GM20000 (cell line): ENCODE measurements at places on chromosomes 12 and 14.

DNA sequence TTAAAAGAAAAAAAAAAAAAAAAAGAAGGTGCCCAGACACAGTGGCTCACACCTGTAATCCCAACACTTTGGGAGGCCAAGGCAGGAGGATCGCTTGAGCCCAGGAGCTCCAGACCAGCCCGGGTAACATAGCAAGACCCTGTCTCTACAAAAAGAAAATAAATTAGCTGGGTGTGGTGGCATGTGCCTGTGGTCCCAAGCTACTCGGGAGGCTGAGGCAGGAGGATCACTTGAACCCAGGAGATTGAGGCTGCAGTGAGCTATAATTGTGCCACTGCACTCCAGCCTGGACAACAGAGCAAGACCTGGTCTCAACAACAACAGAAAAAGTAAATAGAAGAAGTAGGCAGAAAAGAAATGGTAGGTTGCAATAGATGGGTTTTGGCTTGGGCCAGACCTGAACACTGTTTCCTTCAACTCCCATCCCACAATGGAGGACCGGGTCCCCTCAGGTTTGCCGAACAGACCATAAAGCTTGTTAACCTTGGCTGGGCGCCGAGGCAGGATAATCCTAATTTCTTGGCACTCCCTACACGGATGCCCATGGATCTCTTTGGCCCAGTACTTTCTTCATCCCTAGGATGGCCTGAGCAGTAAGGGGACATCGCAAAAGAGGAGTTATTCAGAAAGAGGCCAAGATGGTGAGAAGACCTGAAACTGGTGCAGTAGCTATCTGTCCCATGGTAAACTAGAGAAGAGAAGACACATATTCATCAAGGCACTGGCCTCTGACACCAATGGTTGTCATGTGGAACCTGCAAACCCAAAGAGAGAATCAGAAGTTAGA, 165.5 kb upstream of the CCND2 start:
- DNase-seq: no peak

DNA sequence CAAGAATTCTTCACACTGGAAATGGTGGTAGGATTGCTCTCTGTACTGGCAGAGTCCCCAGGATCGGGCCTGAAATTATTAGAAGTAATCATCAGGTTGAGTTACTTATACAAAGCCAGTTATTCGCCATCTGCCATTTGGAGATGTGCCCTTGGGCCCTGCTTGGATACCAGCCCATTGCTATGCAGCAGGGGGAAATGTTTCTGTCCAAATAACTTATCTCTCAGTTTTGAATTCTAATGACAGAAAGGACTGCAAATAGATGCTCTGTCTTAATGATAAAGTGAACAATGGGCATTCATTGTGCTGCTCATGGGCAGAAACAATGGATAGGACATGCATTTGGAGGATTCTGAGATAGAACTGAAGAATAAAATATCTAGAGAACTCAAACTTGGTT, 139.1 kb upstream of the PELI2 start:
- DNase-seq: no peak

DNA sequence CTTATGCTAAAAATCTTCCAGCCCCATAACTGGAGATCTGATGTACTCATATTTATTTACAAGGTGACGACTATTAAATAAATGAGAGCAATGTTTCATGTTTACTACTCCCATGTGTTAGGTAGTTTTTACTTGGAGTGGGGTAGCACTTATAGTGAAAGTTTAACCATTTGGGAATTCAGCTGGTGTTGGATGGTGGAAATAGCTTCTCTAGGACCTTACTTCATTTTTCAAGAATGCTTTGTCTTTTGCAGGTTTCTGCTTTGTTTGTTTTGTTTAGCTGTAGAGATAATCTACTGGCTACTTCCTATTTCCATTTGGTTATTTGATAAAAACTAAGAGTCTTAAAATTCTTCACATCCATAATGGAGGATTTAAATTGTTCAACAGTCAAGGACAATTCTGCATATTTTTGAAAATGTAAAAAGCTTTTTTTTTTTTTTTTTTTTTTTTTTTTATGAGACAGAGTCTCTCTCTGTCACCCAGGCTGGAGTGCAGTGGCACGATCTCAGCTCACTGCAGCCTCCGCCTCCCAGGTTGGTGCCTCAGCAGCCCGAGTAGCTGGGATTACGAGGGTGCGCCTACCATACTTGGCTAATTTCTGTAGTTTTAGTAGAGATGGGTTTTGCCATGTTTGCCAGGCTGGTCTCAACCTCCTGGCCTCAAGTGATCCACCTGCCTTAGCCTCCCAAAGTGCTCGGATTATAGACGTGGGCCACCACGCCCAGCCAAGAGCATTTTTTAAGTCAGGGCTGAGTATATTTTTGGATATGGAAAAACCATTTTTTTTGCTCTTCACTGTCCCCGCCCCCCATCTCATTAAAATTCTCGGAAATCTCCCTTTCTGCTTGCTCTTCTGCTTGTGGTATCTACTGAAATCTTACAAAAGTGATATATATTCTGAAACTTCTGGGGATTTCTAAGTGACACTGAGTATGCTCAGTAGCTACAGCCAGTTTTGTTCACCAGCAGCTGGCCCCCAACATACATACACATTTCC, 1.4 kb upstream of the ABCD2 start:
- DNase-seq: peak; percentile 37

DNA sequence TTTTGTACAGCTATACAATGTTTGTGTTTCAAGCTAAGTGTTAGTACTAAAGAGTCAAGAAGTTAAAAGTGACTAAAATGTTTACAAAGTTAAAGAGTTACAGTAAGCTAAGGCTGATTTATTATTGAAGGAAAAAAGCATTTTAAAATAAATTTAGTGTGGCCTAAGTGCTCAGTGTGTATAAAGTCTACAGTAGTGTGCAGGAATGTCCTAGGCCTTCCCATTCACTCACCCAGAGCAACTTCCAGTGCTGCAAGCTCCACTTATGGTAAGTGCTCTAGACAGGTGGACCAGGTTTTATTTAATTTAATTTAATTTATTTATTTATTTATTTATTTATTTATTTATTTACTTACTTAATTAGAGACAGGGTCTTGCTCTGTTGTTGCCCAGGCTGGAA, 19.6 kb downstream of the DLK1 start:
- no peak for DNase-seq

GRCh38 chr12:49133014-49133413, 1.8 kb upstream of the TUBA1B start:
- no peak for DNase-seq

DNA sequence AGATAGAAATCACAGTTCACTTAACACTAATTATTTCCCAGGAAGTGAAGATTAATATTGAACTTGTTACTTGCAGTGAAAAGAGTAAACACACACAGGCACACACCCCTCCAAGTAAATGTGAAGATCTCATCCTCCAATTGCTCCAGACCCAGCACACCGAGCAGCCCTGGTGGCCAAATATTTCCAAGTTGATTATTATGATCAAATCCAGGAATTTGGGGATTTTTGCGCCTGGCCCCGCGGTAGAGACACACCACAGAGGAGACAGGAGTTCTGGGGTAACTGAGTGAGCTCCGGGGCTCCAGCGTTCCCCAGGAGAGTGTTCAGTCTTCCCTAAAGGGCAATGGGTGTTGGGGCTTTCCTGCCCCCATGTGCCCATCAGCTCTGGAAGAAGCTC, 431.5 kb downstream of the BCL11B start:
- no peak for DNase-seq

DNA sequence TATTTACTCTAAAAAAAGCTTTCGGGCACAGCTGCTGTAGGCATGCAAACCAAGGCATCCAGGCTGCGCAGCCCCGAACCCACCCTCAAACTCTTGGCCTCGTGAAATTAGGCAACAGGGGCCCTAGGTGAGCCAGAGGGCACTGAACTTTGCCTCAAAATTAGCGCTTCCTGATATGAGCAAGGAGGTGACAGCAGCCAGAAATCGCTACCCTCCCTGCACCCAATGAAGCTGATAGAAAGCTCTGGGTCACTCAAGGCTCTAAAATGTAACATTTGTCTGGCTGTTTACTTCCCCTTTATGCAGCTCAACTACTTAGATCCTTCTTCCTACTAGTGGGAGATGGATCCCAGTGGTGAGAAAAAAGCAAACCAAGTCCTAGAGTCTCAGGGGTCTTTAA, 61.8 kb downstream of the PITPNM2 start:
- DNase-seq: no peak

- DNase-seq: no peak
Observed at GRCh38 chr14:100717386-100717785, 9.3 kb upstream of the DLK1 start.
